ENCODE measurements at places on chromosomes 1 and 21.
A peak's percentile ranks its signal among the peaks of the same experiment; 100 is the strongest.

DNA sequence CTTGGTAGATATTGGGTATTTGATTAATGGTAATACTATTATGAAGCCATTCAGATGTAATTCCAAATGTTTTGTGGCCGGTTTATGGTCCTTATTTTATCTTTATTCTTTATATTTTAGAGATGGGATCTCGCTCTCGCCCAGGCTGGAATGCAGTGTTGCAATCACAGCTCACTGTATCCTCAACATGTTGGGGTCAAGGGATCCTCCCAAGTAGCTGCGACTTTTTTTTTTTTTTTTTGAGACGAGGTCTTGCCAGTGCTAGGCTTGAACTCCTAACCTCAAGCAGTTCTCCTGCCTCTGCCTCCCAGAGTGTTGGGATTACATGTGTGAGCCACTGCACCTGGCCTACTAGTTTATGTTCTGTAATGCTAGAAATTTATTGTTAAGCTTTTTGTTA is 4.7 kb downstream of the DDI2 start:
- peak; percentile 34 for DNase-seq

DNA sequence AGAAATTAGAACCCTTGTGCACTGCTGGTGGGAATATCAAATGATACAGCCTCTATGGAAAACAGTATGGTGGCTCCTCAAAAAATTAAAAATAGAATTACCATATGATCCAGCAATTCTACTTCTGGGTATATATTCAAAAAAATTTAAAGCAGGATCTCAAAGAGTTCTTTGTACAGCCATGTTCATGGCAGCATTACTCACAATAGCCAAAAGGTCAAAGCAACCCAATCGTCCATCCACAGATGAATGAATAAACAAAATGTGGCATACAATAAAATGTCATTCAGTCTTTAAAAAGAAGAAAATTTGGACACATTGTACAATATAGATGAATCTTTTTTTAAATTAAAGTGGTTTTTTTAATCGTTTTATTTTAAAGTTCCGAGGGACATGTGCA is 36.3 kb upstream of the ERG start:
- no peak for DNase-seq

GRCh38 chr1:19764848-19765247 is 34.9 kb downstream of the TMCO4 start:
- DNase-seq = no peak

DNA sequence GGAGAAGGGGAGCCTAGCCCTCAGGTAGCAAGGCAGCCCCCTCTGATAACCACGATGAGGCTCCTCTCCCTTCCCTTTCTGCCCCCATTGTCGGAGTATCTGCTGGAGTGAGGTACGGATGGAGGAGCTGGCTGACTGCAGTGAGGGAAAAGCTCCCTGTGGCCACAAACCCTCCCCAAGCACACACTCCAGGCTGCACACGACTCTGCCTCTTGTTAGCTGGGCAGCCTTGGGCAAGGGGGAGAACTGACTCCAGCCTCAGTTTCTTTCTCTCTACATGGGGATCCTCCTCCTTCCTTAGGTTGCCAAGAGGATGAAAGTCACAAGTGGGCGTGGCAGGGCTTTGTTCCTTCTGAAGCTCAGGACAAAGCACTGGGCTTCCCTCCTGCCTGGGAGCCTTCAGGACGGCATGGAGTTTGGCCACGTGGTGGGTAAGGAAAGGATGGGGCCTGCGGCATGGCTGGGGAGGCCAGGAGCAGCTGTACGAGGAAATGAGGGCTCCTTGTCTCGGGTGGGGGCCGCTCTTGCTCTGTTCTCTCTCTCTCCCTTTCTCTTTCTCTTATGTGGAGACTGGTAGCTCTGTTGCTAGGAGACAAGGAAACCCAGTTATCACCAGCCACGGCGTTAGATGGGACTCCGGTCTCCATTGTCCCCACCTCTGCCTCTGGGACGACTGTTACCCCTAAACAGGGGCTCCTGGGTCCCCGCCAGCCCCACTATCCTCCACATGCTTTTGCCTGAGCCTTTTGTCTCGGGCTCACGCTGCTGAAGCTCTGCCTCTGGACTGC is 39.7 kb downstream of the LRP8 start:
- no peak for DNase-seq

Measured in ascending aorta (tissue), 2 donors.